Activated gamma-delta T cell treated with anti-CD3 and anti-CD28 coated beads, Interleukin-2, amount 50 U/mL, for 16 hours (primary cell): ENCODE measurements at places on chromosomes 4 and X.
A peak's percentile ranks its signal among the peaks of the same experiment; 100 is the strongest.

DNA sequence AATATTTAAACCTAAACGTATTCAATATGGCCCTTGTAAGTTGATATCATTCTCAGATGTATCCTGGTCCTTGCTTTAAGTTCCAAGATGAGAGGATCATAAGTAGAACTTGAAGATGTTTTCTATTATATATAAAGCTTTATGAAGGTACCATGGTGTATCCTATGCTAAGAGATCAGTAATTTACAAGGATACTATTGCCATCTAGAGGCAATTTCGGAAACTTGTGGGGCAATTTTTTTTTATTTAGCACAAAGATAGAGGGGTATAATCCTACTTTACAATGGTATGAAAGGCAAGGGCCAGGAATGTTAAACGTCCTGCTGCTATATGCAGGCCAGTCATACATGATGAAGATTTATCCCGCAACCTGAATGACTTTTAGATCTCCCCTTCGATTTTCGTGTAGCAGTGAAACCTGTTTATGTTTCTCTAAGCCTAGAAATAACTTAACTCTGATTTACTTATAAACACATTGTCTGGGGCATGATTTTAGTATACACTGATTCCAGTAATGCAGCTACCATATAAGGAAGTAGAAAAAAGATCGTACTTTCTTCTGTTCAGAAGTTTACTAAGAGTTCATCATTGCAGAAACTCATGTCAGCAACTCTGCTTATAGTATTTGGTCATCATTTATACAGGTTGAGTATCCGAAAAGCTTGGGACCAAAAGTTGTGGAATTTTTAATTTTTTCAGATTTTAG, 2.6 kb downstream of the SLC25A31 start:
- DNase-seq, result no peak

GRCh38 chrX:118250445-118250844, 95.5 kb upstream of the WDR44 start:
- no peak for DNase-seq

DNA sequence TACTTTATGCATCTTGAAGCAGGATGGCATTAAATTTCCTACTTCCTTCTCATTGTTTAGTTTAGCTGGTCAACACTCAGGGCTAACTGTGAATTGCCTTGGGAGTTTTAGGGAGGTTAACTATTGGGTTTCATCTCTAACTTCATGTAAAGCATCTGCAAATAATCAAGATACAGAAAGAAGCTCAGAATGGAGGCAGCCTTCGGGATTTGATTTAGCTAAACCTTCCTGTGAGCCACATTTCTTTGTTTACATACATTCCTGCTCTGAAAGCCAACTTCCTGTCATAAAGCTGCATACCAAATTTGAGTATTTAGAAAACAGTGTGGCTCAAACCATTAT, 131.7 kb upstream of the PCDH18 start:
- no peak for DNase-seq

- no peak for DNase-seq
Observed at GRCh38 chrX:130702867-130703707, 199.9 kb downstream of the ENOX2 start.

- DNase-seq, result no peak
Observed at GRCh38 chr4:112141366-112142138, 3.7 kb upstream of the FAM241A start.

GRCh38 chr4:184534511-184535391, 60.4 kb upstream of the IRF2 start:
- no peak for DNase-seq

DNA sequence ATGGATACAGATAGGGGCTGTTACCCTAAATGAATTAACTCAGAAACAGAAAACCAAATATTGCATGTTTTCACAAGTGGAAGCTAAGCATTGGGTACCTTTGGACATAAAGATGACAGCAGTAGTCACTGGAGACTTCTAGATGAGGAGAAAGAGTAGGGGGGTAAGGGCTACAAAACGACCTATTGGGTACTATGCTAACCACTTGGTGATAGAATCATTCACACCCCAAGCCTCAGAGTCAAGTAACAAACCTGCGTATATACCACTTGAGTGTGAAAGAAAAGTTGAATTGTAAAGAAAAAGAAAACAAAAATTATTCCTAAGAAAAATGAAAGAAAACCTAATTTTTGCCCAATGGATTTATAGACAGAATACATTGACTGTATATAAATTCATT, 7.7 kb upstream of the ARAP2 start:
- no peak for DNase-seq

DNA sequence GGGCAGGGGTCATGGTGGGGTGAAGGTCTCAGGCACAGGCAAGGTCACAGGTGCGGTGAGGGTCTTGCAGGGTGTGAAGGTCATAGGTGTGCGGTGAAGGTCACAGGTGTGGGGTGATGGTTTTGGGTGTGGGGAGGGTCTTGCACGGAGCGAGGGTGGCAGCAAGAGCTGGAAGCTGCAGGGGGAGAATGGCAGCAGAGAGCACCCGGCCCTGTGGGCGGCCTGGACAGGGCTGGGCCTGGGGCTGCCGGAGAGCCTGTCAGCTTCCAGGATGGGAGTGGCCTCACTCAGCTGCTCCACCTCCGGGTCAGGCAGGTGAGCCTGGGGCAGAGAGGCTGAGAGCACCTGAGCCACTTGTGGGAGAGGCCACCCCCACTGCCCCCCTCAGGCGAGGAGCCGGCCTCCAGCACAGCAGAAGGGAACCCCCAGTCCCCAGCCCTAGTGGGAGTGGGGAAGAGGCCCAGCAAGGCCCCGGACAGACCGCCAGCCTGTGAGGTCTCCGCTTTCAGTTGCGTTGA, 1.5 kb downstream of the MSANTD1 start:
- DNase-seq, result no peak

- peak; percentile 20 for DNase-seq
Observed at GRCh38 chrX:103585411-103586313, at the start of gene TCEAL4. Gene TCEAL4 (plus strand): TSS chrX:103585515. CDS start chrX:103586676, 1,161 bp downstream.

DNA sequence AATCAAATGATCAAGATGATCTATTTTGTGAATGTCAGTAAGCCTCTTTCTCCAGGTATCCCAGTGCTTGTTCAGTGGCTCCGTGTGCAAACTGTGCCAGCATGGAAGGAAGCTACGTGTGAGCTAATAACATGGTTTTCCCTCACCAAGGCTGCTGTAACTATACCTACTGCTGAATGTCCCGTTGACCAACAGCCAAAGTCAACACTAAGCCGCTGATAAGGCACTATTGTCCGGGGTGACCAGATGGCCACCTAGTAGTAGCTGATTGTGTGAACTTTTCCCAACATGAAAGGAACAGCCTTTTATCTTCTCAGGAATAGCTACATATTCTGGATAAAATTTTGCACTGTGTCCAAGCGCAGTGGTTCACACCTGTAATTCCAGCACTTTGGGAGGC, 58.0 kb upstream of the ABCG2 start:
- DNase-seq, result no peak

DNA sequence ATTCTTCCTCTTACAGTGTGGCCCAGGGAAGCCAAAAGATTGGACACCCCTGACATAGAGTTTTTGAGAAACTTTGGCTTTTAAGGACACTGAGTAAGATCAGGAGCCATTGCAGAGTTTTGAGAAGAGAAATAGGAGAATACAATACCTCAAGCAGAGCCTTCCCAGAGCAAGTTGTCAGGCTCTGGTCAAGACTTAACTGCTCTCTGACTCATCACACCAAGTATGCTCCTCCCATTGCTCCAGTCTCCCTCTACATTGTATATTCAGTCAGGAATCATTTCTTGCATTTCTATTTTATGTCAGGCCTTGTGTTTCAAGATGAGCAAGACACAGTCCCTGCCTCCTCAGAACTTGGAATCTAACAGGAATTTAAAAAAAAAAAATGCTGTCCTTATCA, 176.4 kb upstream of the FMR1 start:
- no peak for DNase-seq

DNA sequence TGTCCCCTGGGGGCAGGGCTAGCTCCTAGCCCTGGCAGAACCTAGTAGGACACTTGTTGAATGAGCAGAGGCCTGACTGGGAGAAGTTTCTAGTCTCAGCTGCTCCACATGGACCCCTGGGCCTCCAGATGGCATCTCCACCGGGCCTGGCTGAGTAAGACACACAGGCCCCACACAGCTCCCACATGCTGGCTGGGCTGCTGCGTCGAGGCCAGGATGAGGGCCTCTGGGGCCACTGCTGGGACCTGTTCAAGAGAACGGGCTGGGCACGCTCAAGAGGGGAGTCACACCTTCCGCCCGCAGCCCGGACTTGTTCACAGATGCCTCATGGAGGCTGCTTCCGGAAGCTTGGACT, 4.2 kb upstream of the HGFAC start:
- no peak for DNase-seq

DNA sequence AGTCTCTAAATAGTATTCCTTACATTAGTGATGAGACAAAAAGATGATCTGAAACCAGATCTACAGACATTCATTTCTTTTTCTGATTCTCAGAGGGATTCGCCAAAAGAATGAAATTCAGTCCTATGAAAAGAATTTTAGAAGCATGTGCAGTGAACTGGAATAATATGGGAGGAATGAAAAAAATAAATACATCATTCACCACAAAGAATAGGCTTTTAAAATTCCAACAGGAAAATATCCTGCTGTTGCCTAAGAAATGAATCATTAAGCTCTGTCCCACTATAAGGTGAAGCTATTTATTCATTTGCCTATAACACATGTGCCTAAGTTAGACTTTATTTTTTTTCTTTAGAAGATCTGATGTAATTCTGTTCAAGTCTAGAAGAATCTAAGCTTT, 165.9 kb downstream of the IL15 start:
- no peak for DNase-seq

GRCh38 chr4:168496834-168497233, at the start of gene PALLD:
Gene PALLD (plus strand): TSS chr4:168497052.
- DNase-seq, result no peak
